ENCODE measurements at places on chromosomes 6 and 20. TPM values are rescaled to one million over a fixed set of nuclear protein-coding genes. Genes with fewer than 3 reads are reported as not detected.

- DNase-seq, result peak; percentile 95
These were observed 3.3 kb upstream of the RAET1G start for GRCh38 chr6:149925974-149926777.

- DNase-seq, result no peak
These were observed 4.0 kb downstream of the GSS start for GRCh38 chr20:34951652-34952051.

LGSN gene
- not detected for total RNA-seq

- DNase-seq, result peak; percentile 34
These were observed 61.9 kb upstream of the TAGAP start for GRCh38 chr6:159106627-159107241.

DNA sequence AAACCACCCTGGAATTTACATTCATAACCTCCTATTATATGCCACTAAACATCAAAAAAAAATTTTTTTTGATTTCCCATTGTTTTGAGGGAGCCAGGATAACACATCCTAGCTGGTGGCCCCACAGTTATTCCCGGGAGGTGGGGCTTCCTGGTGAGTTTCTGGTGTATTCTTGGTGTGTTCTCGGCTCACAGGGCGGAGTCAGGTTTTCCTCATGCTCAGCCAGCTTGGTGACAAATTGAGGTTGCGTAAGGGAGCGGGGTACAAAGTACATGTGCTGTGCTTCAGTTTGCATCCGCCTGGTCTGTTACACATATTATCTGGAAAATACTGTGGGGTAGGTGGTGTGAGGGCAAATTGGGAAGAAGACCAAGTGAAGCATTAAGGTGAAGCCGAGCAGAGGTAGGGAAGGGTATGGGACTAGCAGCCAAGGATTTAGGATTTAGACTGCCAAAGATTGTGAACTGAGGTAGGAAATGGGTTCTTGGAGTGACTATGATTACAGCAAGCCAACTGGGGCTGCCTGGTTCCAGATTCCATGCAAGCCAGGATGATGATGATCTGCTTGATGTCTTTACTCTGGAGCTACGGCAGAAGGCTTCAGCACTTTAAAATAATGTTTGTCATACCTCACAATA lies 46.2 kb upstream of the EEF1A1 start:
- no peak for DNase-seq

HLA-DPB1 gene
- total RNA-seq, result 4.7 TPM

DNA sequence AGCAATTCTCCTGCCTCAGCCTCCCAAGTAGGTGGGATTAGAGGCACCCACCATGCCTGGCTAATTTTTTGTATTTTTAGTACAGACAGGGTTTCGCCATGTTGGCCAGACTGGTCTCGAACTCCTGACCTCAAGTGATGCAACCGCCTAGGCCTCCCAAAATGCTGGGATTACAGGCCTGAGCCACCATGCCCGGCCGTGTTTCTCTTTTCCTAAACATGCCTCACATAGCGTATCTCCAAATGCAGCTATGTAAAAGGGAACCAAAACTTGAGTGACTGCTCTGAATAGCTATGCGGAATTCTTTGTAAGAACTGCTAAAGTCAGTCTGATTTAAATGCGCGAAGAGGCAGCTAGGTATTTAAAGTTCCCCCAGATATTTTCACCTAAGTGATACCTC lies 20.5 kb downstream of the BPIFA2 start:
- no peak for DNase-seq

- DNase-seq, result no peak
These were observed 466.9 kb downstream of the KIF16B start for GRCh38 chr20:16106191-16106849.

DNA sequence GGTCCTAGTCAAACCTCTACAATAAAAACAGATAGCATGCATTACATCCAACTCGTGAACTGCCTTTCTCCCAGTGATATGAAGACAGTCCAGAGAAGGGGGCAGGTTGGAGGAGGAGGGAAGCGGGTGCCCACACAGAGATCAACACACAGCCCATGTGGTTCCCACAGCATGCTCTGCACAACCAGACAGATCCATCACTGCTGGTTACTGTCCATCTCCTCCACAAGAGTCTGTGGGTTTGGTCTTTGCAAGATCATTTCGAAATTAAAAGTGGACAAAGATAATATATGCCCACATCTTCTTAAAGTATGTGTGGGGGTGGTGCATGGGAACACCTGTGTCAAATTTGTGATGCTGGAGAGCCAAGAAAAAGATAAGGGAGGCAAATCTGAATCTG lies 215.5 kb downstream of the GMDS start:
- no peak for DNase-seq

MROH8 gene
- 3.2 TPM for total RNA-seq

DNA sequence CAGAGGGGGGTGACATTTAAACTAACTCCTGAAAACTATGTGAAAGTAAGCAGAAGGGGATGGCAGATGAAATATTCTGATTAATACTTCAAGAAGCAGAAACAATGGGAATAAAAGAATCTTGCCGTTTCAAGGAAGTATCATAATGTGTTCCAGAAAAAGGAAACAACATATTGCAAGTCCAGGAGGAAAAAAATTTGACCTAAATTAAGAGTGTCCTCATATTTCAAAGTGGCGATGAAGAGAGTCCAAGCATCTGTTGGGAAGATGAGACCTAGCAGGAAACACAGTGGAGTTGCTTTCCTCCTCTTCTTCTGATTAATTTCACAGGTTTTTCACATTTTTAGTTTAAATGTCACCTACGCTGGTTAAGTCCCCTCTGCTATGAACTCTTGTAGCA lies 45.6 kb upstream of the TNFAIP3 start:
- no peak for DNase-seq

SNTA1 gene
- total RNA-seq, result 28.9 TPM

DNA sequence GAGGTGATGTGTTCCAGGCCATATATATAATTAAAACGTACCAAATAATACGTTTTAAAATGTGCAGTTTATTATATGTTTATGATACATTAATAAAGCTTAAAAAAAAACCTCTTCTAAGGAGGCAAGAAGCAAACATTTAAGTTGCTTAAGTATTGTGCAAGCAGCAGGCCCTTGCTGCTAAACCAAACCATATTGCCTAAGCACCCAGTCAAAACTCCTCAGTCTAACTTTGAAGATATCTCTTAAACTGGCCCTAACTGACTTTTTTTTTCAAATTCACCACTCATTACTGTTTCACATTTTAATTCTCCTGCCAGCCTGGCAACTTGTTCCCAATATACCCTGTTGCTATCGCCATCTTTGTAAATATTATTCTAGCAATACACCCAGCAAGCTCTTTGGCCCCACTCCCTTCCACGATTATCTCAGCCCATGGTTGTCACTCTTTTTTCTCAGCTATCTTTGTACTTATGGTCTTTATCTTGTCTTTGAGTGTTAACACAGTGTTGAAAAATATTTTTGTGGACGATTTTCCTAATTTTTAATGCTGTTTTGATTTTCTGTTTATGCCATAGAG lies 60.9 kb downstream of the C6orf58 start:
- DNase-seq, result no peak

NPEPL1 gene
- total RNA-seq, result 13.1 TPM

DNA sequence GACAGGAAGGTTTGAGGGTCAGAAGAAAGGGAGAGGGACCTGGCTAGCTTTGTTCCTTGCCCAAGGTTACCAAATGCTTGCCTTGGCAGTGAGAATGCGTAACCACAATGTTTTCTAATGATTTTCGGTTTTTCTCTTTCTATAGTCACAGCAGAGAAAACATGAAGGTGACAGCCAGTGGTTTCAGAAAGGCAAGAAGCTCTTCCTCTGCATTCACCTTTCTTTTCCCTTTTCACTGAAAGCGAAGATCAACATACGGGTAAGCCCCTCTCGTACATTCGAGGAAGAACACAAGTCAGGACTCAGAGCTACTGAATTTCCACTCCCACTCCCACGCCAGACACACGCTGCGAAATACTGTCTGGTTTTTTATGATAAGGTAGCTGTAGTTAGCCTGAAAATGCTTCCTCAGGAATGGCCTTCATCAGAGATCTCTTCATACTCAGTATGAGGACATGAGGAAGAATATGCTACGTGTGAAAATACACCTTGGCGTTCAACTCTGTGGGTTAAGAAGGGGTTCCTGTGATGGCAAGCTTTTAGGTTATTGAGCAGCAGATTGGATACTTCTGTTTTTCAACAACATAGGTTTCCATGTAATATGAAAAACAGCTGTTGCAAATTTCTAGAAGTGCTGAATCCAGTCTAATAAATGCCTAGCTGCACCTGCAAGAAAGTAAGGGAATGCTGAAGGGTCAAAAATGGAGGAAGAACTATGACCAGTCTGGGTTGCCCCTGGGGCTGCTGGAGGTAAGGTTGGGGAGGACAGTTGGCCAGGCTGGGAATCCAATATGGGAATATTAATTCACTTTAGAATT lies 7.4 kb upstream of the CD83 start:
- DNase-seq, result no peak

- peak; percentile 91 for DNase-seq
These were observed 100.0 kb downstream of the NOL4L start for GRCh38 chr20:32484958-32485769.

DNA sequence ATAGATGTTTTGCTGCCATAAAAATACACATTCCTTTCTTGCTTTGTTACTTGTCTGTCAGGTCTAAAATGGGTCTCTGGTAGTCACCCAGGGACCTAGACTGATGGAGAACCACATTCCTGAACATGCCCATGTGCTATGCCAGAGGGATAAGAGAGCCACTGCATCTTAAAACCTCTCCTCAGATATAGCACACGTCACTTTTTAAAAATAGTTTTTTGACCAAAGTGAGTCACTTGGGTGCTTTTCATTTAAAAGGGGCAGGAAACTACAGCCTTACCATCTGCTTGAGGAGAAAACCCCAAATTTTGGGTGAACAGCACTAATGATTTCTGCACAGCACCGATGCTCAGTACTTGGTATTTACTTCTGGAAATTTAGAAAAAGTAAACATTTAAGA lies 197.8 kb downstream of the OGFRL1 start:
- no peak for DNase-seq

DNA sequence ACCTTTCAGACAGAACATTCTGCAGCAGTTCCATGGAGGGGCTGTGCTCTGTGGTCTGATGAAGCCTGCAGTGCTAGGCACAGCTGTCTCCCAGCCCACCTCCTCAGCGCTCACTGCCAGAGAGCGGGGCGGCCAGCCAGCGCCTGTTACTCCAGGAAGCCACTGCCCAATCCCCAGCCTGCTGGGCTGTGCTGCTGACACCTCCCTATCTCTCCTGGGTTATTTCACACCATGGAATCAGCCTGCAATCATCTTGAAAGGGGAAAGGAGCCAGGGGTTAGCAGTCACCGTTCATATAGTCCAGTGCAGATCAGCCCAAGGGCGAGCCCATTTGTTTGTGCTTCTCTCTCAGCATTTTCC lies 46.3 kb upstream of the NHSL1 start:
- DNase-seq, result peak; percentile 85

SNAI1 gene
- 13.0 TPM for total RNA-seq

DNA sequence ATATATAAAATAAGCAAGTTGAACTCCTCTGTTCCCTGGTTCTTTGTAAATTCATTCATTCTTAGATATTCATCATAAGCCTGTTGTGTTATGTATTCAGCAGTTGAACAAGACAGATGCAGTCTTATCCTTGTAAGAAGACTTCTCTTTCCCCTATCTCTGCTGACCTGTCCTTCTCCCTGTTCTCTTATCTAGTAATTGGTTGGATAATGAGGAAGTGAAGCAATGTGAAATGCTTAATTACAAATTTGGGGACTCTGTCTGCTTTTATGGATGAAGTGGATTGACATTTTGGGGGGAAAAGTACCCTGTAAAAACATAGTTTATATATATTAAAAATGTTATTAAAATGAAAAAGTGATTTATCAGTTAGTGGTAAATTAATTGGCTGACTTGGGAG lies 37.0 kb downstream of the CDKAL1 start:
- no peak for DNase-seq

GRCh38 chr20:53011640-53012039 lies 39.5 kb downstream of the TSHZ2 start:
- DNase-seq, result no peak

SCUBE3 gene
- 14.8 TPM for total RNA-seq

DNA sequence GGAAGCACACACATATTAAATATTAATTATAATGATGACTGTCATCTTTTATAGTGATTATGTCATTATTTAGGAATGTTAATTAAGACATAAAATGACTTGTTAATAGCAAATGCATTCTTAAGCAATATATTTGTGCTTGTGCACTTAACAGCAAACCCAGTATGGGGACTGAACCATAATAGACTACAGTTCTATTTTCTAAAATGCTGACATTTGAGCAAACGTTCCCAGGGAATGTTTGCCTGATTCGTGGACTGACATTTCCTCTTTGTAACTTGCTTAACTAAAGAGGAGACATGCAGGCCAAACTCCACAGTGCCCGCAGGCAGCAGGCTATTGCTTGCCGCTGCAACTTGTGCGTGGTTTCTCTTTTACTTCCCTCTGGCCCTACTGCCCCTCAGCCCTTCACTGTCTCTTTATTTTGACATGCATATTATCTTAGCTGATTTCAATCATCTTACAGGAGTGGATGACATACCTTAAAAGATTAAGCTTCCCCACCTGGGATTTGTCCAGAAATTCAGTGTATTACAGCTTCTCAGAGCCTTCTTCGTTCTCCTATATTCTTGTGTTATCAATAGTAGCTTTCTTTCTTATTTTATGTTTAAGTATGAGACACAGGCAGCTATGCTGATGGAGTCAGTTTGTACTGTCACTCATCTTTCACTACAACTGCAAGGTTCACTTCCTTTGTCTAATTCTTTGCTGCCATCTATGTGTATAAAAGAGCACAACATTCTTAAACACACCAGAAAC lies 141.5 kb downstream of the GMDS start:
- DNase-seq, result peak; percentile 88

DNA sequence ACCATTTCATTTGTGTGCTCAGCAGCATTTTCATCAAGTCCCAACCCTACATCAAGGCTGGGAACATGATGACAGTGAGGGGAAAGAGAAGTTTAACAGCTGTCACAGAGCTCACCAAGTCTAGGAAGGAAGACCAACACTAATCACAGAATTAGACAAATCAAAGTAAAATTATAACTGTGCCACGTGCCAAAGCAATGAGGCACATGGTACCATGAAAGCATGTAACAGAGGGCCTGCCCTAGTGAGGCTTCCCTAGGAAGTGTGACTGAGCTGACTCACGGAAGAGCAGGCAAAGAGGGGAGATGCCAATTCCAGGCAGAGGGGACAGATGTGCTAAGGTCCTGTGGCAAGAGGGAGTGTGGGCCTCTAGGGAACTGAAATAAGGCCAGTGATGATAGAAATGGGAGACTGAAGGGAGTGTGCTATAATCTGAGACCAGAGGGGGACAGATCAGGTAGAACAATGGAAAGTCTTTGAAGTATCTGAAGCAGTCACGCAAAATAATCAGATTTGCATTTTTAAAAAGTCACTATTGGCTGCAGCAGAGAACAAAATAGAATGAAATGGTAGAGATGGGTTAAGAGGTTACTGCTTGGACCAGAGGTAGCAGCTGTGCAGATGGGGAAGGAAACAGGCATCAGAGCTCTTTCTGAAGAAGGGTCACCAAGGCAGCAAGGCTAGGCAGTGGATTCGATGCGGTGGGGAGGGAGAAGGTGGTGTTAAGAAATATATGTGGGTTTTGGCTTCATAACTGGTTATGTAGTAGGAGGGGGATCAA lies 86.8 kb downstream of the GPR6 start:
- DNase-seq, result no peak

DNA sequence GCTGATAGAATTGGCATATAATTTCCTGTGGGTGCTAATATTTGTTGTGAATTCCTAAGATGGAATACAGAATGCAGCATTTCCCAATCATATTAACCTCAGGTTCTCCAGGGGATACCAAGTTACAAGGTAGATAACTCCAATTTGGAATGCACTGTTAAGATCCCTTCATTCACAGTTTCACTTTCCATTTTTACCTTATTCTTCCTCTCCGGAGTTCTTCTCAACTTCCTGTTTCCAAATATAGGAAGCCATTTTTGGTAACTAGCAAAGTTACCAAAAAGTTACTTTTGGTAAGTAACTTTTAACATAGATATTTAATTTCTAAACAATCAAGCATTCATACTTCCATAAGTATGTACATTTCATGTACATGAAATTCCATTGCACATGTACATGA lies 63.5 kb upstream of the PHACTR2 start:
- no peak for DNase-seq

All from osteocyte (in vitro differentiated cells).